ENCODE measurements at places on chromosomes 13 and 19. TPM values are rescaled to one million over a fixed set of nuclear protein-coding genes. Genes with fewer than 3 reads are reported as not detected.

Gene ZNF714
- 9.1 TPM for total RNA-seq

Gene SLC7A9
- total RNA-seq, result 0.26 TPM

Gene RBM26
- total RNA-seq, result 46.6 TPM

Gene DNAAF3
- 0.43 TPM for total RNA-seq

Gene FSD1
- 1.4 TPM for total RNA-seq

Gene CYP4F3
- not detected for total RNA-seq

Gene DAND5
- total RNA-seq, result 0.11 TPM

Gene TMIGD2
- total RNA-seq, result not detected

Gene SIGLEC12
- total RNA-seq, result not detected

Gene HDGFL2
- total RNA-seq, result 41.7 TPM

Gene TMEM150B
- not detected for total RNA-seq

Gene POGLUT2
- total RNA-seq, result 18.8 TPM

Gene ZMYM2
- total RNA-seq, result 72.3 TPM

Gene THSD8
- not detected for total RNA-seq

Gene ZNF880
- 32.1 TPM for total RNA-seq

Gene SKA3
- total RNA-seq, result 20.2 TPM

Gene NBEA
- 4.5 TPM for total RNA-seq

Gene NRTN
- total RNA-seq, result not detected

Gene CEACAM16
- total RNA-seq, result not detected

Gene BRCA2
- 9.2 TPM for total RNA-seq

Gene LYPD5
- 0.65 TPM for total RNA-seq
